Osteocyte (in vitro differentiated cells): ENCODE measurements at places on chromosomes 4 and X.

DNA sequence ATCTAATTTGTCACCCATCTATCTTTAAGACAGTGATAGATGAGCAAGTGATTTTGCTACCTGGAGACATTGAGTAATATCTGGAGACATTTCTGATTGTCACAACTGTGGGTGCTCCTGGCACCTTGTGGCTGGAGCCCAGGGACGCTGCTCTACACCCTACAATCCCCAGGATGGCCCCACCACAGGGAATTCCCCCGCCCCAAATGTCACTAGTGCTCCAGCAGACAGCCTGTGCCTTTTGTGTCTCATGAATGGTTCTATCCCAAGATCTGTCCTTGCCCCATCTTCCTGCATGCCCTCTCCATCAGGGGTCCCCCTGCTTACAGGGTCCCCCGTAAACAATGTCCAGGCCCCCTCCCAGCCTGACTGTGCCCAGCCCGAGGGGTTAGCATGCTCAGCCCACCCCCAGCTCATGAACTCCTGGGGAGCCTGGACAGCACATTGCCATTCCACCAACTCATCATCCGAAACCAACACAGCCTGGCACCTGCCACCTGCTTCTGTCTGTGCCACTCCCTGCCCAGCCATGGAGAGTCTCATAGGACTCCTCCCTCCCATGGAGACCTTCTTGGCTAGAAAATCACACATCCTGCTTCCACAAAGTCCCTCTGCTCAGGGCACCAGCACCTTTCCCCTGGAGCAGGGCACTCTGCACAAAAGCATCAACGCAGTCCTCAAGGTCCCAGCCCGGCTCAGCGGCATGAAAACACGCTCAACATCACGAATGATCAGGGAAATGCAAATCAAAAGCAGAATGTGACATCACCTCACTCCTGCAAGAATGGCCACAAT lies 5.7 kb downstream of the P2RY8 start:
- peak; percentile 73 for DNase-seq

DNA sequence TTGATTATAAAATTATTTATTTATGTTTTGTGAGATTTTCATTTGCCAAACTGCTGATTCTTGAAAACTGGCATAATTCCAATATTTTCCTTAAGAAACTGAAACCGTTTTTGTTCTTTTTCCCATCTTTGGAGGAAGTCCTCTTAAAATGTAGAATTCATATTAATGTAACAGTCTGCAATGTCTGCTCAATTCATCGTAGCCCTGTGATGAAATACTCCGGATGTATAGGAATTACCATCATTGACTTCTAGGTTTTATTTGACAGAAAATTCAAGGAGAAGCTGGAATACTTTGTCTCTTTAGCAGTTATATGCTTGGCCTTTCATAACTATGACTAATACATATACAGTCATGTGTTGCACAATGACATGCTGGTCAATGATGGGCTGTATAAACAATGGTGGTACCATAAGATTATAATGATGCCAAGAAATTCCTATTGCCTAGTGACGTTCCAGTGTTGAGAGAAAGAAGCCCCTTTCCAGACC lies 185.0 kb upstream of the GPRIN3 start:
- DNase-seq, result no peak

- no peak for DNase-seq
Measured at GRCh38 chrX:147494365-147494764, 417.4 kb upstream of the FMR1 start.

DNA sequence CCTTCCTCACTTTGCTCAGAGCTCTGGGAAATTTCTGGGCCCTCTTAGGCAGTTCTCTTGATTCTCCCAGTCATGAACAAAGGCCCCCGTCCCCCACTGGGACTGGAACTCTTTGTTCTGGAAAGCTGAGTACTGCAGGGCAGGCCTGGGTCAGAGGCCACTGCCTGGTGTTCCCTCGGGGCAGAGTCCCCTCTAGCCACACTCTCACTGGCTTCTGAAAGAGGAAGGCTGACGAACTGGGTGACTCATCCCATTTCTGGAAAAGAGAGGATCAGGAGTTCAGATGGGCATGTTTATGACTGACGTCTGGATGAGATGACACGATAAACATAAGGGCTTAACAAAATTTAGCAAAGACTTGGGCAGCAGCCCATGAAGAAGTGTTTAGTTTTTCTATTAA lies 47.7 kb downstream of the DDX3X start:
- DNase-seq, result no peak

GRCh38 chr4:173527103-173527891 lies 2.7 kb downstream of the HAND2 start:
- no peak for DNase-seq

DNA sequence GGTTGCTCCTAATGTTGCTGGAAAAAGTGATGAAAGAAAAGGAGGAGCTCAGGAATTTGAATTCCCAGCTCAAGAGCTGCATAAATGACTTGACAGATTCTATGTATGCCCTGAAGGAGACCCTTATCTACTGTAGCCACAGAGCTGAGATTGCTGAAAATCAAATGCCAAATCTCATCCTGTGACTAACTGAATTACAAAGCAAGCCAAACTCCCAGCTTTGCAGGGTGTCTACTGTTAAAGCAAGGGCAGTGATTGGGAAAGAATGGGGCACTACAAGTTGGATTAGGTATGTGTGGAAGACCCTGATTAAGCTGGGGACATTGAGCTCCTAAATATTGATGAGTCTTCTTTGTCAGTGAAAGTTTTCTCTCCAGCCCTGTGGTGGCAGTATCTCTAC lies 20.8 kb upstream of the SMIM9 start:
- no peak for DNase-seq

DNA sequence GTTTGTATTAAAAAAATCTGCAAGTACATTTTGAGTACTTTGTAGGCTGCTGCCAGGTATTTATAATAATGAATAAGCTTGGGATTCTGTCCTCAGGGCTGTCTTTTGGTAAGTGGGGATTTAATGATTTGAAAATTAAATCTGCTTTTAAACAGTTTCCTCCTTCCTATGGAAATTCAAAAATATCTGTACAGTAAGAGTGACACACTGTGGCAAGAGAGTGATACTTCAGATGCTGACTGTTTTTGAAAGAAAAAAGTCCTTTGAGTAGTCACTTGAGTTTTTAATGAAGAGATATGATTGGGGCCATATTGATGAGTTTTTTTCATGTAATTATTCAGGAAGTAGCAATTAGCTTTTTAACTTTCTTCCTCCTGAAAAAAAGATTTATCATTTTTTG lies 49.2 kb downstream of the SMARCAD1 start:
- no peak for DNase-seq

DNA sequence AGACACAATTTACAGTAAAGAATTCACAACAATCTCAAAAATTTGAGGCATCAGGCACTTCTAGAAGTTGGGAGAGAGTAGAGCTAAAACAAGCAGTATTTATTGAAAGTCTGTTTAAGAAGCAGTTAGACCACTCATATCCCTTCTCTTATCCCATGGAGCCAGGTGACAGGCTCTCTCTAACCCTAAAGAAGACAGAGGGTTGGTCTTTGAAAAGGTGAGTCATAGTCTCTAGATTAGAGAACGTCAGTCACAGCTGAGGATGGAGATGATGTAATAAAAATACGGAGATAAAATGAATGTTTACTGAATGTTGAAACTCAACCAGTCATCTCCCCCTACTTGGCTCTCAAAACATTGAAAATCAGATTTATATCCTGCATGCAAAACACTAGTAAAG lies 223.8 kb downstream of the CHIC2 start:
- DNase-seq, result no peak

- no peak for DNase-seq
Measured at GRCh38 chr4:168451331-168451730, 29.0 kb downstream of the DDX60L start.

- no peak for DNase-seq
Measured at GRCh38 chr4:56745042-56745441, 63.9 kb upstream of the HOPX start.

GRCh38 chrX:150155436-150156035 lies 207.6 kb upstream of the MAMLD1 start:
- DNase-seq, result peak; percentile 89

GRCh38 chrX:48021026-48021900 lies 14.5 kb downstream of the SPACA5 start:
- peak; percentile 88 for DNase-seq

- DNase-seq, result no peak
Measured at GRCh38 chrX:44874420-44875184, 1.6 kb downstream of the KDM6A start.

GRCh38 chrX:115266300-115266699 lies 23.2 kb upstream of the LUZP4 start:
- DNase-seq, result no peak

- DNase-seq, result no peak
Measured at GRCh38 chrX:51922561-51922960, 29.1 kb downstream of the MAGED1 start.

DNA sequence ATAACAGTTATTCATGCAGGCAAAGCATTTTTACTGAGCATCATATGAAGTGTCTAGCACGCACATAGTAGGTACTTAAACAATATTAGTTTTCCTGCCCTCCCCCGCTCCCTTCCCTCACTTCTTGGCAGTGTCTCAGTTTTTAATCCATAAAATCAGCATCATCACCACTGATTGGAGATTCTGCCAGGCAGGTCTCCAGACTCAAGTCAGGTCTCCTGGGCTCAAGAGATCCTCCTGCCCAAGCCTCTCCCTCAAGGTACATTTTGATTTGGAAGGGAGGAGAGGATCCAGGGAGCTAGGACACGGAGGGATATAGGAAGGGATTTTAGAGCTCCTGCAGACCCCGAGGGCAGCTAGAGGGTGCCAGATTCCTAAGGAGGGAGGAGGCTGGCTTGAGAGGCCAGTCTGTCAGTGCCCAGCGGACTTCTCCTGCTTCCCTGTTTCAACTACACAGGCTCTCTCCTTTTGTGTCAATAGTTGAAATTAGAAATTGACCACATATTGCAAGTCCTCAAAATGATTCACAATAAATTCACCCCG lies 4.4 kb upstream of the FAT1 start:
- DNase-seq, result no peak

DNA sequence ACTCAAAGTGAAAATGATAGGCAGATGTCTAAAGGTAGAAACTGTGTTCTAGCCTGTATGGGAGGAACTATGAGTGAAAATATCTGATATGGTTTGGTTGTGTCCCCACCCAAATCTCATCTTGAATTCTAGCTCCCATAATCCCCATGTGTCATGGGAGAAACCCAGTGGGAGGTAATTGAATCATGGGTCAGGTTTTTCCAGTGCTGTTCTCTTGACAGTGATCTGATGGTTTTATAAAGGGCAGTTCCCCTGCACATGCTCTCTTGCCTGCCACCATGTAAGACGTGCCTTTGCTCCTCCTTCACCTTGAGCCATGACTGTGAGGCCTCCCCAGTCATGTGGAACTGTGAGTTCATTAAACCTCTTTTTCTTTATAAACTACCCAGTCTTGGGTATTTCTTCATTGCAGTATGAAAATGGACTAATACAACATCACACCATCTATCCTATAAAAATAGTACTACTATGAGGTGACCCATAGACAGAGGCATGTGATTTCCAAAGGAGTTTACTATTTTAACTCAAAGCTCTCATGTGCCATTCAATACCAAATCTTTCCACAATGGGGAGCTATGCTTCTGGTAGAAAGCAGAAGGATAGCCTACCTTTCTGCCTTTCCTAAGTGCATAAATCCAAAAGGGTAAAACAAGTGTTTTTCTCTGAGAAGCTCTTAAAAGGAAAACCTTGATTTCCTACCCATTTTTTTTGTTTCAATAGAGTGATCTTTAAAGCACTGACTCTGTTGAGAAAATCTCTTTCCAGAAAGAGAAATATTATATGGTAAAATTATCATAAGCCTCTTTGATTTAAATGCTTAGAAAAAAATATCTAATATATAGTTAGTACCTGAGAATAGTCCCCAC lies 38.8 kb downstream of the SEC31A start:
- DNase-seq, result no peak

DNA sequence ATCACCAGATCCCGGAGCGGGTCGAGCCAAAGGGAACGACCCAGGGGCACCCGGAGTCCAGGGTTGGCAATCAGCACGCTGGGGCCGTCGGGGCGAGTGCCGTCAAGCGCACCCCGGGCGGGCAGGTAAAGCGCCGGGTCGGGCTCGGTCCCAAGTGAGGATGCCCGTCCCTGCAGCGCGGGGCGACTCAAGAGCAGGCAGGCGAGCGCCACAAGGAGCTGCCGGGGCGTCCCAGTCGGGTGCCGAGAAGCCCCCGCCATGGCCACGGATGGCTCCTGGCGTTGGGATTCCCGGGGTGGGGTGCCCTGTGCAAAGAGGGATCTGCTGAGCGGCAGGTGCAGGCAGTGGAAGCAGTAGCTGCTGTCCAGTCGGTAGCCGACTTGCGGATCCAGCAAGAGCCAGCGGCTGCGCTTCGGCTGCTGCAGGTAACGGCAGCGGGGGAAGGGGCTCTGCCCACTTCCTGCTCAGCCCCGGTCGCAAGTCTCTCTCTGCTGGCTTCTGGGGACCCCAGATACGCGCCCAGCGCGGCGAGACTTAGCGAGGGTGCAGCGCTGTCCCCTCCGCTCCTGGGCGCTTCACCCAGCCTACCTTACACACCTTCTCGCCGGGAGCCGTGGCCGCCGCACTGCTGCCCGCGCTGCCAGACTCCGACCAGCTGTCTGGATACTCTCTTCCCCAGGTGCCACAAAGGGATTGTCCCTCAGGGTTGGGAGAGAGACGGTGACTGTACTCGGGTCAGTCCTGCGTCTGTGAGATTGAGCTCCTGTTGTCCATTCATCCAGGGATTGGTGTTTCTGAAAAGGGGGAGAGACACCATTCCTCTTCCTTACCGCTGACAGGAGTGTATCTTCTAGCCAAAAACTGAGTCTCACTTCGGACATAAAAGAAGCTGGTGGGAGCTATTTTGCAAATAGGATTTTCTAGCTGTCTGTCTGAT lies at the start of gene FREM3:
Gene FREM3 (minus strand): TSS at position 260 of the 937 bp plus-strand sequence. CDS start 0 bp downstream, at position 260.
- no peak for DNase-seq

- no peak for DNase-seq
Measured at GRCh38 chrX:68684919-68685304, 37.4 kb downstream of the STARD8 start.

DNA sequence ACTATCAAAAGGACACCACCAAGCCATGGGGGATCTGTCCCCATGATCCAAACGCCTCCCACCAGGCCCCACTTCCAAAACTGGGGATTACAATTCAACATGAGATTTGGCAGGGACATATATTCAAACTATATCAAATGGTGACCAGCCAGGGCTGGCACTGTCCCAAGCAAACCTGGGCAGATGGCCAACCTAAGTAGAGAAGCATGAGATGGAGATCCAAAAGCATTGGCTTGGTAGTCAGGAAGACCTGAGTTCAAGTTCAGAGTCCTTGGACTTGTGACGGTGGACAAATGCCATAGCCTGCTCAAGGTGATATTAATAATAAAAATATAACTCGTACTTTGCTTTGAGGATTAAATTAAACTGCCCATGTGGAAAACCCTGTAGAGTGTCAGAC lies 79.2 kb upstream of the HS3ST1 start:
- no peak for DNase-seq

GRCh38 chr4:168734703-168735678 lies 238.1 kb downstream of the PALLD start:
- DNase-seq, result no peak

DNA sequence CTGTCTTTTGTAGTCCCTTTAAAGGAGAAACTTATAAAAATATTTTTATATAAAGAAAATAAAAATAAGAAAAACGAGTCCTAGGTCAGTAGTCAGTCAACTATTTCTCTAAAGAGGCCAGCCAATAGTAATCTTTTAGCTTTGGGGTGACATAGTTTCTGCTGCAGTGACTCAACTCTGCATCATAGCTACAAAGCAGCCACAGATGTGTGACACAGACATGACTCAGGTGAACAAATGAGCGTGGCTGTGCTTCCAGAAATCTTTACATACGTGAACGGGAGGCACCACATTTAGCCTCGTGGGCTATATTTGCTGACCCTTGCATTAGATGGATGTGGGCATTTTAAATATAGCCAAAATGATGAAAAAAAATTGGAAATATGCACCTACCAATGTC lies 1862.5 kb upstream of the TENM3 start:
- DNase-seq, result no peak

GRCh38 chr4:185654311-185654710 lies 119.0 kb upstream of the PDLIM3 start:
- no peak for DNase-seq
